ENCODE measurements at places on chromosomes 16 and 17. TPM values are rescaled to one million over a fixed set of nuclear protein-coding genes. Genes with fewer than 3 reads are reported as not detected.

The TAT gene
- total RNA-seq, result not detected

- DNase-seq, result peak; percentile 43
- H3K27ac ChIP-seq, result no peak overlapping the region
- H3K4me1 ChIP-seq, result peaks cover 6% of the 10 kb centered on the region
- H3K27me3 ChIP-seq, result no peaks in the 10 kb centered on the region
- no peak overlapping the region for H3K4me3 ChIP-seq
- H3K36me3 ChIP-seq, result no peaks in the 10 kb centered on the region
Measured at GRCh38 chr16:30005341-30006094, 5.3 kb downstream of the DOC2A start.

DNA sequence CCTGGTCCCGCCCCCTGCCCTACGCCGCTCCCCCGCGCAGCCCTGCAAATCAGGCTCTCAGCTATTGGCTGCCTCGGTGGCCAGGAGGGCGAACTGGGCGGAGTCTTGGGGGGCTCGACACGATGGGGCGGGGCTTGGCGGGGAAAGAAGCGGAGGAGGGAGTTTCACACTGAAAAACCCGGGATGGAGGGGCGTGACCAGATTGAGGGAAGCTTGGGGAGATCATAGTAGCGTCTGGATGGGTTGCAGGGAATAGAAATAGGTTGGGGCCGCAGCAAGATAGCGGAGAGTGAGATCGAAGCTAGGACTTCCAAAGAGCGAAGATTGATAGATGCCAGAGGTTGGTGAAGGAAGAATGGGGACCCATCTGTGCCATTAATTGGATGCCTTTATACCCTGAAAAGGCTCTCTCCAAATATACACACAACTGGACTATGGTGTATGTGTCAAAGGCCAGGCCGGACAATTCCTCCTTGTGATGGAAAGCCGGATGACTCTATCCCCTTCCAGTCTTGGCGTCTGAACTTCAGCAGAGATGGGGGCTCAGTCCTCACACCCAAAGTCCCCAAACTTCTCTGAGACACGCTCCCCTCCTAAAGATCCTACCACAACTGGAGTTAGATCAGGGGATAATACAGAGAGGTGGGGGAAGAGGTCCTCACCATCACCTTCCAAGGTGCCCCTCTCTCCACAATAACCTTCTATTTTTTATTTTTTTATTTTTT lies 376 bp upstream of the STAC2 start:
- no peak overlapping the region for H3K27ac ChIP-seq
- no peak for DNase-seq
- H3K4me1 ChIP-seq, result peaks cover 4% of the 10 kb centered on the region
- no peaks in the 10 kb centered on the region for H3K36me3 ChIP-seq

DNA sequence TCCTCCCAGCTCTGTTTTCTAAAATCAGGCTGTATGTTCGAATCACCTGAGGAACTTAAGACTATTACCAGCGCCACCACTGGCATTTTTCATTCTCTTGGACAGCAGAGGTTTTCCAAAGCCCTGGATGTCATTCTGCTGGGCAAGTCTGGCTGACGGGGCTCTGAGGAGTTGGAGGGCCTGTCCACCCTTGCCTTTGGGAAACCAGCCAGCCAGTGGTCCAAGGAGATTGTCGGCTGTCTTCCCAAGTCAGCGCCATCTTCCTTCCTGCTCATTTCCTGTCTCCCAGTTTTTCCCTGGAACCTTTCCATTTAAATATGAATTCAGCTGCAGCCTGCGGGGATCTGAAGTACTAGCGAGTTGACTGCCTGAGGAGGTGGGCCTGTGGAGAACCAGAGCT lies 258.3 kb downstream of the PRKCA start:
- no peaks in the 10 kb centered on the region for H3K4me1 ChIP-seq
- DNase-seq, result no peak
- no peaks in the 10 kb centered on the region for H3K27me3 ChIP-seq
- no peak overlapping the region for H3K27ac ChIP-seq

GRCh38 chr16:5438591-5438990 lies 341.0 kb upstream of the EEF2KMT start:
- H3K4me1 ChIP-seq, result no peaks in the 10 kb centered on the region
- no peaks in the 10 kb centered on the region for H3K27me3 ChIP-seq

DNA sequence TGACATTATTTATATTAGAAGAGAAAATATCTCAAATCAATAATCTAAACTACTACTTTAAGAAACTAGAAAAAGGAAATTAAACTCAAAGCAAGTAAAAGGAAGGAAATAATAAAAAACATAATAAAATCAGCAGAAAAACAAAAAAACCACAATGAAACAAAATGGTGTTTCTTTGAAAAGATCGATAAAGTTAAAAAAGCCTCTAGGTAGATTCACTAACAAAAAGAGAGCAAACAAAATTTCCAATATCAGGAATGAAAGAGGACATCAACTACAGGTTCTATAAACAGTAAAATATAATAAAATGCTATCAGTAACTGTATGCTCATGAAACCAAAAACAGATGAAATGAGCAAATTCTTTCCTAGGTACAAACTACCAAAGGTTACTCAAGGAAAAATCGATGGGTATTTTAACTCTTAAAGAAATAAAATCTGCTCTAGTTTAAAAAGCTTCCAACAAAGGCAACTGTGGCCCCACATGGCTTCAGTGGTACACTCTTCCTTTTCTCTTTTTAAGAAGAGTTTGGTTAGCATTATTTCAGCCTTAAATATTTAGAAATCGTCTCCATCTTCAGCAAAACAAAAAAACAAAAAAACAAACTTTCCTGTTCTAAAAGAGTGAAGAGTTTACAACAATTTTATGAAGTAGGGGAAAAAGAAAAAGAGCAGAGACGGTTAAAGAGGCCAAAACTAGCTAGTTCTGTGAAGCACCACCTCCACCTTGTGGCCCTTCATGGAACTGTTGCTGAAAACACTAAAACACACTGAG lies 102.2 kb downstream of the TRIM37 start:
- H3K27ac ChIP-seq, result no peak overlapping the region
- peak; percentile 73 for DNase-seq
- H3K4me1 ChIP-seq, result peaks cover 5% of the 10 kb centered on the region
- no peaks in the 10 kb centered on the region for H3K27me3 ChIP-seq

GRCh38 chr16:2949705-2950352 lies 14.2 kb upstream of the KREMEN2 start:
- no peak overlapping the region for H3K4me3 ChIP-seq
- no peaks in the 10 kb centered on the region for H3K27me3 ChIP-seq
- no peak for DNase-seq
- H3K36me3 ChIP-seq, result peaks cover 25% of the 10 kb centered on the region

Measured in naive thymus-derived CD4-positive, alpha-beta T cell (primary cell).